ENCODE measurements at places on chromosomes 1 and 21.

GRCh38 chr21:45471525-45472221, 66.7 kb downstream of the COL18A1 start:
- no peak for DNase-seq

- peak; percentile 45 for DNase-seq
Observed at GRCh38 chr1:178155481-178156255, 61.8 kb downstream of the RASAL2 start.

GRCh38 chr1:7097938-7098592, 312.8 kb downstream of the CAMTA1 start:
- no peak for DNase-seq

DNA sequence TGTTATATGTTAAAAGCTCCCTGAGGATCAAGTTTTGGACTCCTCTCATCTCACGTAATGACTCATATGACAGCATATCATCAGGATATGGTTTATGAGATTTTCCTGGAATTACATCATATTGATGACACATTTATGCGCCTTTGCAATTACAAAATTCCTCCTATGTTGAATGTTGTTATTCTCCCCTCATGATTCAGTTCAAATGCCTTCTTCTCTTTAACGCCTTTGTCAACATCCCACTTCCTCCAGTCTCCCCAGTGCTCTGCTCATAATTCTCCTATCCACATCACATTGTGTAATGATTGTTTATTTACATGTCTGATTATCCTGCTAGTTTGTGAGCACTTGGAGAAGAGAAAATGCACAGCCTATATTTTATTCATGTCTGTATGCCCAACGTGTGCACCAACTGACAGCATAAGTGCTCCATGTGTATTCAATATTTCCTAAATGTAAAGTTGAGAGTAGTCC, 80.9 kb upstream of the BACH1 start:
- DNase-seq: peak; percentile 99

DNA sequence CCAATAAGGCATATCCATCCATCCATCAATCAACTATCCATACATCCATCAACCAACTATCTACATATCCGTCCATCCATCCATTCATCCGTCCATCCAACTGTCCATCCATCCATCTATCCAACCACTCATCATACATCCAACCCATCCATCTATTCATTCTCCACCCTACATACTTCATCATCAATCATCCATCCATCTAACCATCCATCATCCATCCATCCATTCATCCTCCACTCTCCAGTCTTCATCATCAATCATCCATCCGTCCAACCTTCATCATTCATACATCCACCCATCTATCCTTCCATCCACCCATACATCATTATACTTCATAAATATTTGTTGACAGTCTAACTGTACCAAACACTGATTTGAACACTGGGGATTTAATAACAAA, 231.3 kb upstream of the DAB1 start:
- no peak for DNase-seq

DNA sequence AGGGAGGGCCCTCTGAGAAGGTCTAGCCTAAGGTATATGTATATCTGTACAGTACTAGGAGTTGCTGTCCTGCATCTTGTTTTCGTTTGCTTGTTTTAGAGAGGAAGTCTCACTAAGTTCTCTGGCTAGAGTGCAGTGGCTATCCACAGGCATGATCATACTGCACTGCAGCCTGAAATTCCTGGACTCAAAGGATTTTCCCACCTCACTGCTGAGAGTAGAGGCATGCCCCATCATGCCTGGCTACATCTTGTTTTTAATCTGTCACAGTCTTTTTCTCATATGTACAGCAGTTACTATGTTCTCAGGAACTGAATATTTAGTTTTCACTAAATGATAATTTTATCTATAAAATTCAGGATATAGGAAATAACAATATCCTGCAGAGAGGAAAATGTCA, 15.3 kb upstream of the PYHIN1 start:
- DNase-seq: no peak

GRCh38 chr1:196774603-196775002, at the start of gene CFHR3:
Gene CFHR3 (plus strand): TSS chr1:196774840. CDS start chr1:196774887, 47 bp downstream.
- no peak for DNase-seq

- no peak for DNase-seq
Observed at GRCh38 chr1:221240690-221241089, 361.4 kb downstream of the HLX start.

DNA sequence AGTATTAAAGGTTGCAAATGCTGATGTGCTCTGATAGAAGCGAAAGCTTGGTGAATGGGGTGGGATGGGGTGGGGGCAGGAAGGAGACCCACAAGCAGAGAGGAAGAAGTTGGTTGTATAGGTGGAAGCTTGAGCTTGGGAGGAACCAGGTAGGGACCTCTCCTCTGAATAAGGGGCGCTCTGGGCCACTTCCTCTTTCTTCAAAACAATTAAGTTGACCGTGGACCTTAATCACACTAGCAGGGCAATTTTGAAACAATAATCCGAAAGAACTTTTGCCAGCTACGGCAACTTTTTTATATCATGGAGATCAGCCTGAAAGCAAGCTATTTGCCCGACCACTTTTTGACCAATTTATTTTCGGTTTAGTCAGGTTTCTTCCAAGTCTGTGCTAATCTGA, 1.9 kb upstream of the DYRK1A start:
- no peak for DNase-seq

- DNase-seq: peak; percentile 73
Observed at GRCh38 chr1:17765444-17766411, 10.6 kb downstream of the ACTL8 start.

DNA sequence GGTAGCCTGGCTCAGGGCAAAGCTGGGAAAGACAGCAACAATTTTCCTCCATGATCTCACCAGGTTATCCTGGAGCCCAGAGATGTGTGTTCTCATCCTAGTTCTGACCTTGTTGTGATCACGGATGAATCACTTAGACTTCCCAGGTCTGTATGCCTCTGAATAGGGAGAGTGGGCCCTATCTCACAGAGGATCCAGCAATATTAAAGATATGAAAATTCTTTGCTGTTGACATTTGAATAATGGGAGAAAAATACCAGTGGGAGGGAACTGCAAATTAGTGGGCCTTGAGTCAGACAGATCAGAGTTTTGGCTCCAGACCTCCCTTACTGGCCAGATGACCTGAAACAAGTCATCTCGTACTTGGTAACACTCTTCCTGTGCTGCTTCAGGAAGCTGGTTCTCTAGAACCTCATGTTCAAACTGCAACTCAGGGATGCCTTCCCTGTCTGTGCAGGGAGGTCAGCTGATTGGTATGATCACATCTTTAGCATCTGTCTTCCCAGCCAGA, 32.8 kb upstream of the RNF19B start:
- DNase-seq: peak; percentile 99

DNA sequence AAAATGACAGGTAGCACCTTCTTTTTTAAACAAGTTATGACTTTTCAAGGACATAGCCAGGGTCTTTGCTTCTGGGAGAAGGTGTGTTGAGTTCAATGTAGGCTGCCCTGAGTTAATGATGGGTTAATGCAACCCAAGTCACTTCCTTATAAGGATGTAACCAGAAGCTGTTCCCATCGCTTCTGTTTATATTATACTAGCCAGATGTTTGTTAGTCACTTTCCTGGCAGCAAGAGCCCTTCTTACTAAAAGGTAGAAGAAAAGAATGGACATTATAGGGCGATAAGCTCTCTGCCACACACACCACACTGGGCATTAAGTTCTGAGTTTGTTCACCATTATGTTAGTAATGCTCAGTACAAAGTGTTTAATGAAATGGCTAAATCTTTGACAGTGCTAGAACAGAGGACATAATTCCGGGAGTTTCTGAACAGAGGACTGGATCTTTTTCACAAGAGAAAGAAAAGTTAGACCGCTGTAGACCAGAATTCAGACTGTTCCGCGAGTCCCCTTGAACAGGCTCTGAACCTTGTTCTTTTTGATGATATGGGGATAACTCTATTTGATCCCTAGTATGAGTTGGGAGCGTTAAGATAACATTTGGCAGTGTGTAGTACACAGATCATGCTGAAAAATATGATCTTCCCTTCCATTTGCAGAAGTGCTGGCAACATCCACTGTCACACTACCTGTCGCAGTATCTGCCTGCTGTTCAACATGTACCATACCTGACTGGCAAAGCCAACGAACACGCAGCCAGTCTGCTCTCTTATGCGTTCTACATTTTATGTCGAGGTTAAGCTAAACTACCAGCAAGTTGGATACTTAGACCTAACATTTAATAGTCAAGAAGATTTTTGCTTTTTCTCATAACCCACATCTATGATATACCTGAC, 41.0 kb downstream of the DEGS1 start:
- DNase-seq: peak; percentile 95

DNA sequence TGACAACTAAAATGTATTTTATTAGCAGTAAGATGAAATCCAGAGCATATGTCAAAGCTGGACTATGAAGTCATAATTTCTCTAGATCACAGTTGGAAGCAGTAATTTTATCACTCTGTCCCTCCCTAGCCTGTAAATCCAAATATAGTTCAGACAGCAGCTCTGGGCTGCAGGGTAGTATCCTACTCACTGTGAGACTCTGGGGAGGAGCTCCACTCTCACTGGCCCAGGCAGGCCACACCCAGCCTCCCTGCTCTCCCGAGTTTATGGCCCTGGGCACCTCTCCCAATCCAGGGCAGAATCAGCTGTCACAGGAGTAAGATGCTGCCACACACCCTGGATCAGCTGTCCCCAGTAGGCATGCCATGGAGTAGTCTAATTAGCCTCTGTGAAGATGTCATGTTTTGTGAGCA, 131.1 kb downstream of the HLCS start:
- no peak for DNase-seq

- DNase-seq: peak; percentile 5
Observed at GRCh38 chr1:86339014-86339812, 56.9 kb downstream of the ODF2L start.

- no peak for DNase-seq
Observed at GRCh38 chr1:34776911-34777310, 4.1 kb upstream of the GJB3 start.

DNA sequence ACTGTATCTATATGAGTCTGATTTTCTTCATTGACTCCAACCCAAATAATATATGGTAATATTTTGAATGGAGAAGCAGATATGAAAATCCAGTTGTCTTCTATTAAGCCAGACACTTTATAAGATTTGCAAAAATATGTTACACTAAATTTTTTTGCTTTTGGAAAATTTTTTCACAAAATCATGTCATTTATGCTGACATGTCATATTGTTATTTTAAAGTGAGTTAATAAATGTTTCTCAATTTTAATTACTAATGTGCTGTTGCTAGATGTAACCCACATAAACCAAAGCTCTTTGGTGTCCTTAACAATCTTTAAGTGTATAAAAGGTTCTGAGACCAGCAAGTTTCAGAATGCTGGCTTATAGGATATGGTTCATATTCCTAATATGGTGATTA, 142.5 kb downstream of the HS2ST1 start:
- no peak for DNase-seq

DNA sequence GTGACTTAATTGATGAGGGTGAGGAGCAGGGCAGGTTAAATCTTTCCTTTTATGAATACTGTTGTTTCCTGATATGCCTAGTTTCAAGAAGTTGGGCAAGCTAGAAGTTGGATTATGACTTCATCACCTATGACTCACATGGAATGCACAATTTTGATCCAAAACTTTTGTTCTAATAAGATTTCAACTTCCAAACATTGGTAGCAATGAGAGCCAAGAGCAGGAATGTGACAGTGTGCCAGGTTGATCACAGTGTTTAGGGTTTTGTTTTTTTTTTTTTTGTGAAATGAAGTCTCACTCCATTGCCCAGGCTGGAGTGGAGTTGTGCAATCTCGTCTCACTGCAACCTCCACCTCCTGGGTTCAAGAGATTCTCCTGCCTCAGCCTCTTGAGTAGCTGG, 349.4 kb downstream of the DUSP10 start:
- DNase-seq: peak; percentile 56

- peak; percentile 38 for DNase-seq
Observed at GRCh38 chr1:180229483-180230415, at the start of gene LHX4. Gene LHX4 (plus strand): TSS chr1:180230264. CDS start chr1:180230530, 266 bp downstream.

DNA sequence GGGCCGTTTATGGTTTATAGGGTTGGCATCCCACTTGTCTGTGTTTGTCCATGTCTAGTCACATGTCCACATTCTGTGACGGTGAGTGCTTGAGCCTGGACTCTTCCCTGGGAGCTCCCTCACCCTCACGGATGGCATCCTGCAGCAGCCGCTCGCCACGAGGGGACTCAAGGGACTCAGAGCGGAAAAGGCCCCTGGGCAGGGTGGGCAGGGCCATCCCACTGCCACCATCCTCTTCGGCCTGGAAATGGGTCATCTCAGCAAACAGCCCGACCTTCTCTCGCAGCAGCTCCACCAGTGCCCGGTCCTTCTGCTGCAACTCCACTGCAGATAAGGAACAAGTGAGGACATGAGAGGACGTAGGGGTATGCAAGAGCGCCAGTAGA, 11.1 kb downstream of the RXFP4 start:
- no peak for DNase-seq

DNA sequence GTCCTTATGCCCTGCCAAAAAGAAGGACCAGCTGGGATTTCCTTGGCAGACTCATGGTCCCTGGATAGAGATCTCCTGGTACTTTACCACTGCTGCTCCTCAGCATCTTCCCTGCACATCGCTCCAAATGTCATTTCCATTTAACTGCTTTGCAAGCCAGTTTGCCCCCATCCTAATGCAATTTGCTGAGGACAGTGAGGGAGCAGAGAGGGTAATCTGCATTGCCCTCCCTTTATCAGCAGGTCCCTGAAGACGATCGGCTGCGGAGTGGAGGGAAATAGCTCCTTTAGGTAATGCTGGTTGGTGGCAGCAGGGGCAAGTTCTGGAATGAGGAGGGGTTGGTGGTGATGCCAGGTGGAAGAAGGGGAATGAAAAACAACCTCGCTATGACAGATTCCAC, 2.7 kb downstream of the PLXNA2 start:
- no peak for DNase-seq

Measured in amniotic epithelial cell (primary cell).